ENCODE measurements at places on chromosomes 6 and 20.

DNA sequence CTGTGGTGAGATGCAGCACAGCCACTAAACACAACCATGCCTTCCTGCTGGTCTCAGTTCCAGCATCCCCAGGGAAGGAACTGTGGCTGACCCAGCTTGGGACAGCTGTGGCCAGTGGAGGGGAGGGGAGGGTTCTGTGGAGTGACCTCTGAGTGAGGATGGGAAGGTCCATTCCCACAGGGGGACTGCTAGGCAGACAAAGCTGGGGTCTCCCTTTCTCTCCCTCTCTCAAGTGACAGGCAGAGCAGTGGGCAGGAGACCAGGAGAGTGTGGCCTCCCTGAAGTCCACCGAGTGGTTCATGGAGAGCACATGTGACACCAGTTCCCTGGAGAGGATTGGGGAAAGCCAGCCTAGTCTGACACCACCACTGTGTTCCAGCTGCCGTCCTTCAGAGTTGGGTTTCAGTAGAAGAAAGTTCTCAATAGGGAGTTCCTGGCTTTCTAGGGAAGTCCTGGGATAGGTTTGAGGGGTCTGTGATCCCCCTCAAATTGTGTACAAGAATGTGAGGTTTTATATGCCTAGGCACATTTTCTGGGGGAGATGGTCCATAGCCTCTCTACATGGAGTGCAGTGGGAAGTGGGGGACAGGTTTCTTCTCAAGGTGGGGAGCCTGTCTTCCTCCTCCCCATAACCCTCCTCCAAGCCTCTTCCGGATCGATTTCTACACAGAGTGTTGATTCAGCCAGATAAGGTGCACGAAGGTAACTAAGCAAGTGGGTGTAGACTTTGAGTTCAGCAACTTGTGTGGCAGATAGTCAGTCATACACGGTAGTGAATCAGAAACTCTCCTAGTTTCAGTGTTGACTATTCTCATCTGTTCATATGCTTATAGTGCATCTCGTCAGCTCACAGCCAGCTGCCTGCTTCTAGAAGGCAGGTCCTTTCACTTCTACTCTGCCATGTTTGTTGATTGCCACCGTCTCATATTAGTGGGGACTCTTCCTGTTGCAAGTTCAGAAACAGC, 18.9 kb downstream of the MANBAL start:
- no peak for DNase-seq

DNA sequence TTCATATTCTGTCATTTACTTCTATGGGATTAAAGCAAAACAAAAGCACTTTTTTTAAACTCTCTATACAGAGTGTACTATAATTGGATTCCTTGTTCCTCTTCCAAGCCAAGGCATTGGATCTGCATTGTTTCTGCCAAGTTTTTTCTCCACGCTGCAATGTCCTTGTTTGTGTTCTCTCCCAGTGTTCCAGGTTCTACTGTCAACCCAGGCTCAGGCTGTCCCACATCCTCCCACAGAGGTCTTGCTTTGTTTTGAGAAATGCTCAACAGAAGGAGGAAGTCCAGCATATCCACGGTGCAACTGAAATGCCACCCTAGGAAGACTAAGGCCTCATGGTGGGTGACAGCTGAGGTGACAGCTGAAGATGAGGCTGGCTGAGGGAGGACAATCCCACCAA, 287.1 kb upstream of the PRDM1 start:
- no peak for DNase-seq

GRCh38 chr20:56752274-56752673, 123.2 kb downstream of the TFAP2C start:
- no peak for DNase-seq

DNA sequence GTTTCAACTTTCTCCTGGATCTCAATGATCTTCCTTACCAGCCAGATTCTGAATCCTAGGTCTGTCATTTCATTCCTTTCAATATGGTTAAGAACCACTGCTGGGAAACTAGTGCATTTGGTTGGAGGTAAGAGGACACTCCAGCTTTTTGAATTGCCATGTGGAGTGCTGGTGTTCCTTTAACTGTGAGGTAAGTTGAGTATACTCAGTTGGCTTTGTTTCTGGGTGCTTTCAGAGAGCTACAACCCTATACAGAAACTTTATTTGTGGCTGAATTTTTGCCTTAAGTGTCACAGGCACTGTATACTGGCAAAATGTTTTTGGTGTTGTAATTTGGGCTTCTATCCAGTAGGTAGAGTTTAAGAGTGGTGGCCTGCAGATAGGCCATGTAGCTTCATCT, 175.8 kb downstream of the TBC1D32 start:
- DNase-seq = no peak

DNA sequence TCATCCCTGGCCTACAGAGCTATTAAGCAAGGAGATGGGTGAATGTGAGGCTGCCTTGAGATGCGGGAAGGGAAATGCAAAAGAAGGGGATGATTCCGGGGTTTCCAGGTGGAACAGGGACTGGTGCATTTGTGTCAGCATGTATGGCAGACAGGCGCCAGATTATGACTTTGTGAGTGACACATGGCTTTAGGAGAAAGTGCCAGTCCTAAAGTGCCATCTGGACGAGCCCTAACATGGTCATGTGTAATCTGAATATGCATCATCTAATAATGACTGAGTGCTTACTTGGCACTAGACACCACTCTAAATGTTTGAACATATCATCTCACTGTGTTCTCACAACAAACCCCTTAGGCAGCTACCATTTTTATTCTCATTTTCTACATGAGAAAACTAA, 195.0 kb upstream of the TSHZ2 start:
- no peak for DNase-seq

- no peak for DNase-seq
Measured at GRCh38 chr6:39061182-39061581, 12.6 kb downstream of the GLP1R start.

DNA sequence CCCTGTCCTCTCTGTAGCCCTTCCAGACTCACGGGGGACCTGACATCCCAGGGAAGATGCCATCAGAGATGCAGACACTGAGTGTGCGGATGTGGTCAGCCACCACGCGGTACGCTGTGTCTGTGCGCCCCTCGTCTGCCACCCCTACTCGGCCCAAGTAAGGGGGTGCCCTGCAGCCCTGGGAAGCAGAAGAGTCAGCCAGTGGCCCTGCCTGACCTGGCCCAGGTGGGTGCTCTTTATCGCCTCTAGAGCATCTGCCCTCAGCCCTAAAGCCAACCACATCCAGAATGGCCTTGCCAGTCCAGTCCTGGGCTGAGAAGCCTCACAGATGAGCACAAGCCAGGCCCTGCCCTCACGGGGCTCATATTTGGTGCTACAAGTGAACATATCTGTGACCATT, 5.9 kb downstream of the AARS2 start:
- no peak for DNase-seq

GRCh38 chr6:40413239-40413638, 173.9 kb downstream of the LRFN2 start:
- DNase-seq = no peak

- no peak for DNase-seq
Measured at GRCh38 chr20:38196076-38196475, 31.0 kb upstream of the TGM2 start.

GRCh38 chr6:36772397-36772796, 66.8 kb downstream of the CPNE5 start:
- no peak for DNase-seq

- DNase-seq = no peak
Measured at GRCh38 chr6:89217299-89217910, at the start of gene GABRR1. Gene GABRR1 (minus strand): TSS chr6:89217358. CDS start chr6:89217322, 36 bp downstream.

- DNase-seq = no peak
Measured at GRCh38 chr20:58618351-58619076, 32.6 kb upstream of the STX16 start.

DNA sequence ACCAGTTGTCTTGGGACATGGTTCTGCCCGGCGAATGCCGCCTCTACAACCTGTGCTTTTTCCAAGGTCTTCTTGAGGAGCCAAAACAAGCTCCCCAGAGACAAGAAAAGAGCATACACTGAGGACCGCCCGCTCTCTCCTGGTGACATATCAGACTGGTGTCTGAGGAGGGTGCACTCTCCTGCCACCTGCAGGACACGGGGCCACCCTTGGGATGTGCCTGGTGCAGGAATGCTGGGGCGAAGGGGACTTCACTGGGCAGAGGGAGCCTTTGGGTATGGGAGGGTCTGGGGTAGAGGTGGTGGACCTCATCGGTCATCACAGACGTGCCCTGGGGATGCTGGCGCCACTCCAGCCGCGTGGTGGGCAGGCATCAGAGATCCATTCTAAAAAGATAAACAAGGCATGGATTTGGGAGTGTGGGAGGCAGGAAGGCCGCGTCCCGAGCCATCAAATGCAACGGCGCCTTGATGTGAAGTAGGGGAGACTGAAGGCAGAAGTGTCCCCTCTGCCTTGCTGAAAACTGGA, 163.3 kb downstream of the CD83 start:
- DNase-seq = no peak

- no peak for DNase-seq
Measured at GRCh38 chr6:88840289-88840688, 123.1 kb downstream of the RNGTT start.

DNA sequence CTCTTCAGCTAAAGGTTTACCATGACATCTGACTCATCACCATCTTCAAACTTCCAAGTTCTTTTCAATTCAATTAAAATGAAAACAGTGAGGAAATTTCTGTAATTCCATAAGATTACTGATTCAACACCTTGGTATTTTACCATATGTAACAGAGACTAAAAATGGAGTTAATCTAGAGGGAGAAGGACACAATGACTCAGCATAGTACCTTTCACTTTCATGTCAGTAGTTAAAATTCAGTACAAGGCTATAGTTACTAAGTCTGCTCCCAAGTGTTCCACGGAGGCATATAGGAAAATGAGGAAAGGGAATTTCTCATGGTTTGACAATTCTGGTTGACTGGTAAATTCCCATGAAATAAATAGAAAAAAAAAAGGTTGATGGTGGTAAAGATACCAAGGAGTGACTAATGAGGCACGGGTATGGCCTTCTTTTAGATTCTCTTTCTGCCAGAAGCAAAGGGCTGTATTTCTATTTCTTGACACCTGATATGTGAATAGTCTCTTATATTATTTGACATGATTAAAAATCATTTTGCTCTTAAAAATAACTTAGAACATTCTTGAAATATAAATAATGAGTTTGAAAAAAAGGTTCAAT, 526.7 kb upstream of the ADGRB3 start:
- no peak for DNase-seq

DNA sequence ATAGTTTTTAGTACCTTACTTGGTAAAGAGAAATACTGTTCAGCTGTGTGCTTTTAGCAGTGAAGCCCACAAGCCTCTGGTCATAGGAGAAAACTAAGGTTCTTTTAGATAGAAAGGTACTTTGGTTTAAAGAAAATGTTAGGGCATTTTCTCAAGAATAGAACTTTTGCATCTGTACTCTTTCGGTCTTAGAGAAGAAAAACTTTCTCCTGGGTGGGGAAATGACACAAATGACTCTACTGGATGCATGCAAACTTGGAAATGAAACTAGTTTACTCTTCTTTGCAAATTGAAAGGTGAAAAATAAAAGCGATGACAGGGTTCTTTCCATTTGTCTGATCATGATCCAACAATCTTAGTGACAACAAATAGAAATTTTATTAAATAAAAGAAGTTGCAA, 2.1 kb upstream of the TMEM217 start:
- no peak for DNase-seq

DNA sequence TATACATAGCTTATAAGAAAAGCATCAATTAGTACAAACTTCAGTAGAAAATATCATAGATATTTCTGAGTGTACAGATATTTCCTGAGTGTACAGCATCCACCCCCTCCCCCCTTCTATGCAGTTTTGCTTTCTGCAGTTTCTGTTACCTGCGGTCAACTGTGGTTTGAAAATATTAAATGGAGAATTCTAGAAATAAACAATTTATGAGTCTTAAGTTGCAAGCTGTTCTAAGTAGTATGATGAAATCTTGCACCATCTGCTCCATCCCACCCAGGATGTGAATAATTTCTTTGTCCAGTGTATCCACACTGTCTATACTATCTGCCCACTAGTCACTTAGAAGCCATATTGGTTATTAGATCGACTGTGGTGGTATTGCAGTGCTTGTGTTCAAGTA, 15.8 kb upstream of the GPR63 start:
- DNase-seq = no peak

GRCh38 chr20:63693733-63694583, 2.5 kb upstream of the TNFRSF6B start:
- DNase-seq = no peak

- no peak for DNase-seq
Measured at GRCh38 chr6:5086294-5086890, 1.3 kb downstream of the PPP1R3G start.
